ENCODE measurements at places on chromosomes 7 and 10. TPM values are rescaled to one million over a fixed set of nuclear protein-coding genes. Genes with fewer than 3 reads are reported as not detected.

- DNase-seq, result no peak
Observed at GRCh38 chr7:11005202-11005601, 31.5 kb downstream of the PHF14 start.

Gene GIMAP1
- total RNA-seq, result not detected

GRCh38 chr7:141304291-141304690, 230.4 kb downstream of the TMEM178B start:
- no peak for DNase-seq

DNA sequence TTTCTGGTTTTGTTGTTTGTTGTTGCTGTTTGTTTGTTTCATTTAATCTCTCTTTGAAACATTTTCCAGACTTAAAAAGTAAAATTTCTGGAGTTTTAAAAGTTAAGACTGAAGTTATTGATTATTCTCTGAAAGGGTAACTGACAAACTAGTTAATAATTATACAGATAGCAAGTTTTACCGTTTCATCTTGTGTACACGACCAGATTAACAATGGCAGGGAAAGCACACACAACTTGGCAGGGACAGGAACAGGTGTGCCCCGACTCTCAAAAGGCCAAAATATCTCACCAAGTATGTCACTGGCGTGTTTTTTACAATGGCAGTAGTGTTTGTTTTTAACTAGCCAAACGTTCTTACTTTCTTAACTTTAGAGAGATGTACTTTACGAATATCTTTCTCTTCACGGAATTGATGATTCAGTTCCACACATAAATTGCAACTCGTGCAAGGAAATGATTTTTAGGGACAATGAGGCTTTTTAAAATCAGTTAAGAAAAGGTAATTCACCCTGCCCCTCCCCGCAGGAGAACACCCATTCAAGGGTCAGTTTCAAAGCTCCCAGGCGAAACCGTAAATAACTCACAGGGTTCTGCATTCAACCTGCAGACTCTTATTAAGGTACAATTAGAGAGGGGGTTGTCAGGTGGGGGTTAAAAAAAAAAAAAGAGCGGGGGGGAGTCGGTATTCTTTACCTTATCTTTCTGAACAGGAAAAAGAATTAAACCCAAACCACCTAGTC, 3.5 kb downstream of the CTBP2 start:
- DNase-seq, result no peak

DNA sequence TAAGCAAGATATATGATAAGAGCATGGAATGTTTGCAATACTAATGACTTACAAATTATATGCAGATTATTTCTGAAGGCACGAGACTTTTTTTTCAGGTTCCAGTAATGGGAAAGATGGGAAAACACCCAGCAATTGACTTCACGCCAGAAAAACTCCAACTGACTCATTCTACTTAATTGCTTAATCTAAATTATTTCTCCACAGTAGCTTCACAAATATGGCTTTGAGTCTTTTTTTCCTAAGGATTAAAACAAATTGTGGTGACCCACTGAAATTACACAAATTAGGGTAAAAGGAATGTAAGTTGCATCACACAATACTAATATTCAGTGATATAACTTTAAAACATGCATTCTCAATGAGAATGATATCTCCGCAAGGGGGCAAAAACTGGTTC, 138.7 kb downstream of the GNAI1 start:
- DNase-seq, result no peak

Gene SUN3
- not detected for total RNA-seq

- no peak for DNase-seq
Observed at GRCh38 chr7:70156057-70156456, 557.8 kb downstream of the AUTS2 start.

- DNase-seq, result no peak
Observed at GRCh38 chr10:4234661-4235060, 449.7 kb upstream of the KLF6 start.

DNA sequence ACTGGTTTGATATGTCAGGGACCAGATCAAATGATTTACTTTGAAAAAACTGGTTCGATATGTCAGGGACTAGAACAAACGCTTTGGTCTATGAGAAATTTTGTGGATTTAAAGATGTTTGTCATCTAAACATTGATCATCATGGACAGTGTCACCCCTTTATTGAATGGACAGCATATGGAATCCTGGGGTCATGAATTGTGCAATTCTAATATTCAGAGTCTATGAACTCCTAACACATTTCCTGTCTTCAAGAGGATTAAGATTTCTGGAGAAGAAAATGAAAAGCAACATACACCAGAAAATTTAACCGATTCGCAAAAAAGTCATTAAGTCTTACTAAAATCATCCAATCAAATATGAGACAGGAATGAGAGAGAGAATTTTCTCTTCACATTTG, 106.4 kb upstream of the FAM133B start:
- no peak for DNase-seq

DNA sequence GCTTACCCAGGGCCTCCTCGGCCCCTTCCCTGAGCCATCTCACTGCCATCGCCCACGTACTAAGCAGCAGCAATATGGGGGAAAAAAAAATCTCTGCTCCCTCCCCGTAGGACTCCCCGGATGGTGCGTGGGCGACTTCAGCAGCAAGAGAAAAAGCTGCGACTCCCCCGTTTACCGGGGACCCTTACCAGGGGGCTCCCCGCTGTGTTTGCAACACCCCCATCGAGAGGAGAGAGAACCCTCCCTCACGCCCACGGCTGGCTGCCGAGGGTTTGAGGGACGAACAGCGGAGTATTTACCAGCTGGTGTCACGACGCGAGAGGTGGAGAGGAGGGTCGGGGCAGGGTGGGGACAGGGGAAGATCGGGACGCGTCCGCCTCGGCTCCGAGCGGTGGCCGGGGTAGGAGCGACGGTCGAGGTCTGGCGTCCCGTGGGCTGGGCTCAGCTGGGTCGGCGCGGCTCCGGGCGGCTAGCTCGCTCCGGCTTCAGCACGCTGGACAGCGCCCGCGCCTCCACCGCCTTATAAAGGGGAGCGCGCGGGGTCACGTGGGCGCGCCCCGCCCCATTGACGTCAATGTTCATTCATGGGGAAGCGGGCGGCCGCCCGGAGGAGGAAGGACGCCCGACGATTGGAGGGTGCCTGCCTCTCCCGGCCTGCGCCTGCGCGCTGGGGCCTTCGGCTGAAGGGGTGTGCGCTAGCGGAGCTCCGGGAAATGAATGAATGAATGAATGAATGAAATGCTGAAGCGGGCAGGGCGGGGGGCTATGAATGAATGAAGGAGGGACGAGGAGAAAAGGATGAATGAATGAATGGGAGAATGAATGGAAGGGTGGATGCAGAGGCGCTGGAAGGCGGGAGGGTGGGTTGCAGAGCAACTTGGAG, at the start of gene VGF:
VGF (minus strand) TSS at position 495 of the 883 bp plus-strand sequence. CDS start 726 bp downstream, outside the sequence.
- peak; percentile 95 for DNase-seq

Gene MARCHF5
- total RNA-seq, result 35.3 TPM

DNA sequence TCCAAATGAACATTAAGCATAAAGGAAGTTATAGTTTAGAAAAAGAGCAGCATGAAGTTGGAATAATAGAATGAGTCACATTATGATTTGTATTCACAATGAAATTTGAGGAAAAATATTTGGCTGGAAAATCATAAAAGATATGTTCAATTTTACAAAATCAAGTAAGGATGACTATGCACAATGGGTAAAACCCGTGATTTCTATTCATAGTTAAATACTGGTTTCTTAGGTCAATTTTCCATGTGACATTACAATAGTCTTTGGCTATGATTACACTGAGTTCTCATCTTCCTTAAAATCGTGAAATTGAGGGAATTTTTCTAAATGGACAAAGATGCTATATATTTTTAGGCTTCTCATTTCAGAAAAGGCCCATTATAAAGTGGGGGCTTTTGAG, 17.4 kb upstream of the CCDC172 start:
- DNase-seq, result no peak

- DNase-seq, result no peak
Observed at GRCh38 chr10:92240289-92241157, 50.4 kb downstream of the CPEB3 start.

Gene C7orf33
- not detected for total RNA-seq

Gene PRKAR2B
- total RNA-seq, result 0.87 TPM

- DNase-seq, result no peak
Observed at GRCh38 chr10:98257961-98258360, 10.0 kb downstream of the LOXL4 start.

DNA sequence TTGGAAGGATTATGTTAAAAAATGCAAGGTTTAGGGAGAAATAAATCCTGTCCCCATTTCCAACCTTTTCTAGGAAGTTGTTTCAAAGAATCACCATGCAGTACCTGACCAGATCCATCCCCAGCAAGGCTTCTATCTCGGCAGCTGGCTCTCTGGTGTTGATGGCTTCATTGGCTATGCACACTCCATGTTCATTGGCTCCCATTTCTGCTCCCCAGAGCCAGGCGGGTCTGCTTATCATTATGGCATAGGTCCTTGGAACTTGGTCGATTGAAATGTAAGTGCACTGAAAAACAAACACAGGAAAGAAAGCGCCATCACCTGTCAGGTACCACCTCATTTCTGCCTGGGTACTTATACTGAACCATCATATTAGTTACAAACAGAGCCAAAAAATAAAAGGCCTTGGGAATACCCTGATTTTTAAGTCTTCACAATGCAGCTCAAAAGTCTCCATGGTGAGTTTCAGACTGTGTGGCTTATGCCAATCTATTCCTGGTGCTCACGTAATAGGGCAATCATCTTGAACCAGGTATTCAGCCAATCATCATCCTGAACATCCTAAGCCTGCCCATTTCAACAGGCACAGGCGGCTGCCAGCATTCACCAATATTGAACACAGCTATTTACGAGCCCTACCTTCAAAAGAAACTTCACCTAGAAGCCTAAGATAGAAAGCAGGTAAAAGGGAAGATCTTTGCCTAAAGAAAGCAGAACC, 34.4 kb downstream of the SCRN1 start:
- no peak for DNase-seq

DNA sequence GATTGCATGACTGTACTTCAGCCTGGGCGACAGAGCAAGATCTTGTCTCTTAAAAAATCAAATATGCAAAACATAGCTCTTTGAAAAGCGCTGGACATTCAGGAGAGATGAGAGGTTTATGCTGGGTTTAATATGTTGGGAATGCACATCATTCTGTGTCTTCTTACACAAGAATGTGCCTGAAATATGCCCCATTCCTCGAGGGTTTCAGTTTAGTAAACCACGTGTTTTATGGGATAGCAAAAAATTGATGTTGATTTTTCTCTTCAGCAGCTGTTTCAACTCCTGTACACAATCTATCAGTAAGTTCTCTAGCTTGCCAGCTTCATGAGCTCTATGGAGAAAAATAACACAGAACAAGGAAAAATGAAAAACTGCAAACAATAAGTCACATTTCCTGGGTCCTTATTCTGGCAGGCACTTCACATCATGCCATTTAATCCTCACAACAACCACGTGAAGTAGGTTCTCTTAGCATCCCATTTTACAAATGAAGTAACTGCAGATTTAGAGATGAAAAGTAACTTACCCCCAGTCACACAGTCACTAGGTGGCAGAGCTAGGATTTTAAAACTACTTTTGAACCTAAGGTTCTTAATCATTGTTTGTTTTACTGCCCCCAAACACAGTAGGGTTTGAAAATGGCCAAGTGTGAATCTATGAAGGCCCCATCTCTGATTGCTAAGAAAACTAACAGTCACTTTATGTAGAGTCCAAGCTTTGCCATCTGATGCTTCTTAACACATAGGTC, 423.6 kb downstream of the PHTF2 start:
- no peak for DNase-seq

DNA sequence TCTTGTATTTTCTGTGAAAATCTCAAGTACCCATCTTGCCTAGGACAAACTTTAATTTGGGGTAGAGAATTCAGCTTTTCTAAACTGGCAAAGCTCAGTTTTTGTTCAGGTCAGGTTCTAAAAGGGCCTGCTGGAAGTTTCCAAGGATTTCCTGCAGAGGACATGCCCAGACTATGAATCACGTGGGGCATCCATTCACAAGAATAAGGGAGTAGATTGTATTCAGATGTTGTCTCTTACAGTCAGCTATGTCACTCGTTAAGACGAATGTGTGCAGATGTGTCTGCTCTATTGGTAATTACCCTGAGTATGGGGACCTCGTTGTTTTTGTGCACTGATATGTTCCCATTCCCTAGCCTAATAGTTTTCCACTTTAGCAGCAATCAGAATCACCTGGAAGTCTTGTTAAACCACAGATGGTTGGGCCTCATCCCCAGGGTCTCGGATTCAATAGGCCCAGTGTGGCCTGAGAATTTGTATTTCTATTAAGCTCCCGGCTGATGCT, 81.0 kb upstream of the ITPRID1 start:
- no peak for DNase-seq

DNA sequence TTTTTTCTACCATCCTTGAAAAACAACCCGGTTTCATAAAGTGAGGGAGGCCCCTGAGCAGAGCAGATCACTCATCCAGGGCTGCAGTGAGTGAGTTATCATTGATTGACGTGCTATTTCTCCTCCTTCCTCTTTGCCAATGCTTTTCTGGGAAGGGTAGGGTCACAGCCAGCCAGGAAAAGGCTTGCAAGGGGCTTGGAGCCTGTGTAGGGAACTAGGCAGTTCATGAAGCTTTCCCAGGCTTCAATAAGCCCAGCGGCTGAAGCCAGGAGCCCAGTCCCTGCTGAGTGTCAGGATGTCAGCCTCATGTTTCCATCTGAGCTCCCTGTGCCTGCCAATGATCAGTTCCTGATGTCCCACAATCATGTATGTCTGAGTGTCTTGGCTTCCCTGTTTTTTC, 584.7 kb downstream of the GALNT17 start:
- no peak for DNase-seq

DNA sequence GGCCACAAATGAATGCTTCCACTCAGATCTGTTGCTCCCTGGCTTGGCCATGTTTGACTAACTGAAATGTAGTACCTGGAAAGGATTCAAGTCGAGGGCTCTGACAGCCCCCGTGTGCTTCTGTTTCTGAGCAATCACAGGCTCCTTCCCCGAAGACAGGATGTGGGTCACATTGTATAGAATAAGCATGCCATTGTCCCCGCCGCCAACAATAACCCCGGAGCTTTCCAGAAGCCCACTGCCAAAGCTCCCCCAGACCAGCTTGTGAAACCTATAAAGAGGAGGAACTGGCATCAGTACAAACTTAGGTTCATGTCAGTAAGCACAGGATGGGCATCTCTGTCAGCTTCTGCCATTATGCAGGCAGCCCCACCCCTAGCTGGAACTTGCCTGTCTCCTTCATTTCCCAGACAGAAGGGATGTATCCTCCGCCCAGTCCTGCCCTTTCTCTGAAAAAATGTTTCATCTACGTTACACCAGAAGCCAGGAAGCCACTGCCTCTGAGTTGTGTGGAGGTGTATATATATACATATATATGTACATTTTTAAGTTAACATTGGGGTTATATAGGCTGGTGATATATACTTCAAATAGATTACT, 10.3 kb downstream of the SEC31B start:
- DNase-seq, result no peak

GRCh38 chr7:5417106-5418071, 6.2 kb downstream of the TNRC18 start:
- no peak for DNase-seq

GRCh38 chr7:43481902-43482678, 100.8 kb upstream of the STK17A start:
- DNase-seq, result no peak

GRCh38 chr10:13087986-13088618, 11.9 kb upstream of the OPTN start:
- DNase-seq, result no peak

Gene CAV1
- 296 TPM for total RNA-seq

- DNase-seq, result no peak
Observed at GRCh38 chr7:105399043-105399725, 10.5 kb upstream of the SRPK2 start.

All from chondrocyte (in vitro differentiated cells).